ENCODE measurements at places on chromosomes 1 and 21.

DNA sequence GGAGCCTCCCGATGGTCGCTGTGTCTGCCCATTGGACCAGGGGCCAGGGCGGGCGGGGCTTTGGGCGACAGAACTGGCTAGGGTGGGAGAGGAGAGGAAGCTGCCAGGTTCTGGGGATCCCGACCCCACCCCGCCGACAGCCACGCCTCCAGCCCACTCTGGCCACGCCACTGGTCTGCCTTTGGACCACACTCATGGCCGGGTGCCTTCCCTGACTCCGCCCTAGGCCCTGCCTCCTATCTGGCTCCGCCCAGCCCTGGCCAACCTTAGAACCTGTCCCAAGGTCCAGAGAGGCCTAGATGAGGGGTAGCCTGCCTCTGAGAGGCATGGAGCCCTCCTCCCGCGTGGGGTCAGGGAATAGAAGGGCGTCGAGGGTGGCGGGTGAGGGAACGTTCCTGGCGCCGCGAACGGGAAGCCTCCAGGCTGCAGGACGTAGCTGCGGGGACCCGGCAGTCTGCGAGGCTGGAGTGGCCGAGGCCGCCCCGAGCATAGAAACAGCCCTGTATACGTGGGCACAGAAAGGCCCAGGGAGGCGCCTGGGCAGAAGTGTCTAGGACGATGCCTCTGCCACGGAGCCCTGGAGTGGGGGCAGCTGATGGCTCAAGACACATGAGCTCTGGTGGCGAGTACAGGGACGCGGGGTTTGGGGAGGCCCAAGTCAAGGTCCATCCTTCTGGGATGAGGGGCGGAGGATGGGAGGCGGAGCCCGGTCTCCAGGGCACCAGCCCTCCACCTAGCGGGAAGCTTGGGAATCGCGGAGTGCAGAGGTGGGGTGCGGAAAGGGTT lies 11.5 kb upstream of the COL16A1 start:
- DNase-seq, result no peak

- DNase-seq, result no peak
Measured at GRCh38 chr1:61184040-61184713, 101.8 kb downstream of the NFIA start.

GRCh38 chr1:228511546-228512445 lies 24.6 kb downstream of the RNF187 start:
- no peak for DNase-seq

- no peak for DNase-seq
Measured at GRCh38 chr1:197692965-197693364, 82.3 kb downstream of the DENND1B start.

GRCh38 chr1:88503646-88504045 lies 180.4 kb upstream of the PKN2 start:
- DNase-seq, result no peak

DNA sequence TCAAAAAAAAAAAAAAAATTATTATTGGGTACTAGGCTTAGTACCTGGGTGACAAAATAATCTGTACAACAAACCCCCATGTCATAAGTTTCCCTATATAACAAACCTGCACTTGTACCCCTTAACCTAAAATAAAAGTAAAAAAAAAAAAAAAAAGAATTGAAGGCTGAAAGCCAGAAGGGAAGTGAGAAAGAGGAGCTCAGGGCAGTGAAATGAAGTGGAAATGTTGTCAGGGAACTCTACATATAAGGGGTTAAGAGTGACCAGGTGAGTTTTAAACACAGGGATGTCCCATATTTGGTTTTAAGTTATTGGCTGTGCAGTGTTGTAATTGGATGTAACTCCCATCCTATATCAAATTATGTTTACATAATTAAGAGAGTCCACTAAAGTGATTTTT lies 85.7 kb upstream of the ABCD3 start:
- DNase-seq, result no peak

- no peak for DNase-seq
Measured at GRCh38 chr1:17091252-17091651, 28.0 kb downstream of the PADI2 start.

- no peak for DNase-seq
Measured at GRCh38 chr1:6880951-6881690, 95.9 kb downstream of the CAMTA1 start.

- DNase-seq, result no peak
Measured at GRCh38 chr1:41954533-41954944, 35.8 kb upstream of the HIVEP3 start.

GRCh38 chr1:23403038-23403336 lies 21.6 kb downstream of the TCEA3 start:
- DNase-seq, result no peak

DNA sequence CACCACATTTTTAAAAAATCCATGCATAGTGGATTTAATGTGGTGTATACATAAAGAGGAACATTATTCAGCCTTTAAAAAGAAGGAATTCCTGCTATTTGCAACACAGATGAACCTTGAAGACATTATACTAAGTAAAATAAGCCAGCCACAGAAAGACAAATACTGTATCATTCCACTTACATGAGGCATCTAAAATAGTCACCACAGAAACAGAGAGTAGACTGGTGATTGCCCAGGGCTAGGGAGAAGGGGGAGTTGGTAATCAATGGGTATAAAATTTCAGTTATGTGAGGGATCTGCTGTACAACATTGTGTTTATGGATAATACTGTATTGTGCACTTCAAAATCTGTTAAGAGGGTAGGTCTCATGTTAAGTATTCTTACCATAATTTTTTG lies 10.0 kb downstream of the FAM163A start:
- no peak for DNase-seq

GRCh38 chr1:153963850-153964331 lies 554 bp upstream of the SLC39A1 start:
- no peak for DNase-seq

DNA sequence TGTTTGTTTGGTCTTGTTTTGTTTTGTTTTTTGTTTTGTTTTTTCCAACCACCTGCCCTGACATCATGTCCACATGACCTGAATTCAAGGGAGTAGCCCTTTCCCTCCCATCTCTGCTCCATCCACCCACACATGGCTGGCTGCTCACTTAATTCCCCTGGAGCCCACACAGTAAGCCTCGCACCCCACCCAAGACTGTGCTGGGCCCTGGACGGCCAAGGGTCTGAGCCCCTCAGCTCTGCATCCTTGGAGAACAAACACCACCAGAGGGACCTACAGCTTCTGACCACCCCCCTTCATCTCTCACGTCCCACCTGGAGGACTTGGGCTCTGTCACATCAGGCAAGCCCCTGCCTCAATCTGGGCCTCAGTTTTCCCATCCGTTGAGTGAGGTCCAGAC lies 39.1 kb downstream of the MATN1 start:
- DNase-seq, result no peak

DNA sequence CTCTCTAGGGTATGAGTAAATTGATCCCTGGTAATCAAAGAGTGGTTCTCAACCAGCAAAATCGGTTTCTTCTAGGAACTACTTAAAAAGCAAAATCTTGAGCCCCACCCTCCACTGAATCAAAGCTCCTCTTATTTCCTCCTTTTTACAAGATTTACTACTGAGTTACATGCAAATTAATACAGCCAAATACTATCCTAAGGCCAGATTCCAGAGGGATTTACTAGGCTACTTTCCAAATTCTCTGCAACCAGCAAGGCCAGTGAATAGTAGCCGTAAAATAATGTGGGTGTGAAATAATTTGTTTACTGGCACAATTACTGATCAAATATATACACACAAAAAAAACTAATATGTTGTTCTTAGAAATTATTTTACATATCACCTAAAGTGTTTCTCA lies 1583.8 kb downstream of the NCAM2 start:
- DNase-seq, result no peak

DNA sequence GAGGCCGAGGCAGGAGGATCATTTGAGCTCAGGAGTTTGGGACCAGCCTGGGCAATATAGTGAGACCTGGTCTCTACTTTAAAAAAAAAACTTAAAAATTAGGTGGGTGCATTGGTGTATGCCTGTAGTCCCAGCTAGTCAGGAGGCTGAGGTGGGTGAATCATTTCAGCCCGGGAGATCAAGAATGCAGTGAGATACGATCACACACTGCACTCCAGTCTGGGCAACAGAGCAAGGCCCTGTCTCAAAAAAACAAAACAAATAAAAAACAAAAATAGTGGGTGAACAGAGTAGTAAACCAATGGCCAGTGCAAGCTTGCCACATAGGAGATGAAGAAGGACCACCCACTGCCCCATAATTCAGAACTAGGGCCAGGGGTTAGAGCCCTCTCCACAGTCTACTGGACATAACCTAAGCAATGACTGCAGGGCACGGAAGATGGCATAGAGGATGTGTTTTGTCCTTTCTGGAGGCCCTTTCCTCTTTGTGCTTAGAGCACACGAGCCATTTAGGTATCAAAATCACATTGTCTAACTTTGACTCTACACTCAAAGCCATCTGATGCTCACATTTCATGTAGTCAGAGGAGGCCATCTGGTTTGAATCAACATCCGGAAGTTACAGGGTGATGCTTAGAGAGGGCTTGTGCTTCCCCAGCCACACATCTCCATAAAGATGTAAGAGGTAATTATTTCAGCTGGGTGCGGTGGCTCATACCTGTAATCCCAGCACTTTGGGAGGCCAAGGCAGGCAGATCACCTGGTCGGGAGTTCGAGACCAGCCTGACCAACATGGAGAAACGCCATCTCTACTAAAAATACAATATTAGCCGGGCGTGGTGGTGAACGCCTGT lies 12.6 kb downstream of the CD2 start:
- DNase-seq, result no peak

GRCh38 chr1:168656485-168656884 lies 72.5 kb downstream of the DPT start:
- no peak for DNase-seq

DNA sequence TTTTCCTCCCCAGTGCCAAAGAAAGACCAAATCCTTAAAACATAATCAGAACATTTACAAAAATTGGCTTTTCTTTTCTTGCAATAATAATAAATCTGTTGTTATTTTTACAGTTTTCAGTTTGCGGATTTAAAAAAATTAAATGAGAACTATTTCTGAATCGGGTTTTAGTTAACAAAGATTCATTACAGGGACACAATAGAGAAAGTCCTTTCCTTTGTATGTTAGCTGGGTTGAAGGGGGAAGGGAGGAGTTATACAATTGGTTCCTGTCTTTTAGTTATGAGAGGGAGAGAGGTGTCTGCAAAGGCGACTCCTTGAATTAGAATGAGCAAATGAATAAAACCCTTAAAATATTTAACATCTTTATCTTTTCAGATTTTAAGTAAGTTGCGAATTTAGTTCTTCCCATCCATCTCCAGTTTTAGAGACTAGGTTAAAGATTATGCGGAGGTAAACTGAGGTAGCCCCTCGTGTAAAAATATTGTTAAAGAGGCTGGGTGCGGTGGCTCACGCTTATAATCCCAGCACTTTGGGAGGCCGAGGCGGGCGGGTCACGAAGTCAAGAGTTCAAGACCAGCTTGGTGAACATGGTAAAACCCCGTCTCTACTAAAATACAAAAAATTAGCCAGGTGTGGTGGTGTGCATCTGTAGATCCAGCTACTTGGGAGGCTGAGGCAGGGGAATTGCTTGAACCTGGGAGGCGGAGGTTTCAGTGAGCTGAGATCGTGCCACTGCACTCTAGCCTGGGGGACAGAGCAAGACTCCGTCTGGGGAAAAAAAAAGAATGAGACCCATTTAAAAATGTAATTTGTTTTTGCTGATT lies 3.9 kb downstream of the SPEN start:
- DNase-seq, result no peak

GRCh38 chr1:150236614-150237100 lies 745 bp upstream of the ANP32E start:
- no peak for DNase-seq

GRCh38 chr1:207654320-207654719 lies 9.4 kb downstream of the CR1L start:
- DNase-seq, result no peak

GRCh38 chr1:189787201-189787600 lies 690.5 kb downstream of the BRINP3 start:
- no peak for DNase-seq

DNA sequence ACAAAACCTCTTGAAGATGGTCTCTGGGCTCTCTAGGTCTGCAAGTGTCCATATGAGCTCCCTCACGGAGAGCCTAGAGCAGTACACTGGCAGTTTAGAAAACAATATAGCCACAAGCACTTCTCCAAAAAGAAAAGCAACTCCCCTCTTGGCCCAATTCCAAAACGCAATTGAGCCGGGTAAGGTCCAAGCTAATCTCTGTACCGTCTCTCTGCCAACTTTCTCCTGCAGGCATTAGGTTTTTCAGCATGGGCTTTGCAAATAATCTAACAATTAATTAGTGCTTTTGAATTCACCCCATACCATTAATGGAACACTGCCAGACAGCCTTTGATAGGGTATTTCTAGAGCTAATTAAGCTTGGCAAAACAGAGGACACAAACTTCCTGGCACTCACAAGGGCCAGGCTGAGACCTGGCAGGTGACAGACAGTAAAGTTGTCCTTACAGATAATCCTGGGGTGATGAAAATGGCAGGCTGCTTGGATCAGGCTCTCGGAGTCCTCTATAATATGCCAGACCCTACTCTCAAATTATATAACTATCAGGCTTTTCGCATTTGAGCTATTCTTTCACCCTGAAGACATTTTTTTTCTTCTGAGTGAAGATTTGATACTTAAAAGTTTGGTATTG lies 39.8 kb downstream of the TGFBR3 start:
- DNase-seq, result no peak

DNA sequence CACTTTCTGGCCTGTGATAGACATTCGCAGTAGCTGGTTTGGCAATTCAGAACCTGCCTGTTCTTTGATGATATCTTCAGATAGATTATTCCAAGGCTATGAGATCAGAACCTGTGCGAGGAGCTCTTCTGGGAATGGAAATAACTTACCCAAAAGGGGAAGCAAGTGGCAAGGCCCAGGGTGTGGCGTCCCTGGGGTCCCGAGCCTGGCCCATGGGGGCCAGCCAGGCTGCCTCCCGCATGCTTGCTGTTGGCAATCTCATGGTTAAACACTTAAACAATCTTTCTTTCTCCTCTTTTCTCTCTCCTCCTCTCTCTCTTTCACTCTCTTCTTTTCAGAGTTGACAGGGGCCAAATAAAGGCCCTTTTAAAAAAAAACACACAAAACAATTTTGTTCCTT lies 108.1 kb downstream of the RNF220 start:
- DNase-seq, result no peak

- no peak for DNase-seq
Measured at GRCh38 chr1:165512816-165513215, 31.0 kb upstream of the LRRC52 start.

- no peak for DNase-seq
Measured at GRCh38 chr1:173506437-173506836, 29.3 kb downstream of the PRDX6 start.

DNA sequence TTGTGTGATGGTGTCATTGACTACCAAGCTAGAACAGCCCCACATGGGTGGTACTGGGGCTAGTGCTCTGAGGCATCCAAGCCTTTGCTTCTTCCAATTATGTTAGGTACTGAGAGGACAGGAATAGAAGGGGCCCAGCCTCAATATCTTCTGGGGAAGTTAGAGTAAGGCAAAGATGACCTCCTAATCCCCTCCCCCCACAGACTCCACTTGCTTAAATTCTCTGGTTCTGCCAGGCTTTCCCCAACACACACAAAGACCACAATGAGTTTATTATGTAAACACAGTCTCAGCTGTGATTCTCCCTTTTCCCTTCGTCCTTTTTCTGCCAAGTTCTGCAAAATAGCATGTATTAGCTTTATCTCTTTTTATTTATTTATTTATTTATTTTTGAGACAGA lies 3.1 kb upstream of the TACSTD2 start:
- DNase-seq, result no peak

Data from stimulated activated CD8-positive, alpha-beta memory T cell treated with anti-CD3 and anti-CD28 coated beads, Interleukin-15, amount 100 ng/mL, for 1 hour (primary cell).